Suppressor macrophage treated with lipopolysaccharide for 1 hour (primary cell): ENCODE measurements at places on chromosomes 7 and 10.

DNA sequence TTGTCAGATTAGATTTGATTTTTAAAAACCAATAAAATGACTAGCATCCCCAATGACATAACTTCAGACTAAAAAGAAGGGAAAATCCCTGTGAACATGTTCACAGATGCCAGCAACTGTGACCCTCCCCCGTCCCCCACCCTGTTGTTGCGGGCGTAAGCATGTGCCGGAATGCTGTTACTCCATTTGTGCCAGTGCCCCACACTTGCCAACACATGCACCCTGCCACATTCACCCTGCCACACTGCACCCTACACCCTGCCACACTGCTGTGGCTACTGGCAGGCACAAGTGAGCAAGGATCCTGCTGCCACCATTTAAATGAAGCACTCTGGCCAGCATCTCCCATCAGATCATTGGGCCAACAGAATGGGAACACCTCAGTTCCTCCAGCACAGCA lies 540.2 kb downstream of the GRID1 start:
- DNase-seq: no peak

GRCh38 chr7:149240637-149241036 lies 1.2 kb downstream of the ZNF212 start:
- DNase-seq: no peak

- DNase-seq: no peak
Observed at GRCh38 chr10:124533266-124533665, 71.6 kb downstream of the LHPP start.

DNA sequence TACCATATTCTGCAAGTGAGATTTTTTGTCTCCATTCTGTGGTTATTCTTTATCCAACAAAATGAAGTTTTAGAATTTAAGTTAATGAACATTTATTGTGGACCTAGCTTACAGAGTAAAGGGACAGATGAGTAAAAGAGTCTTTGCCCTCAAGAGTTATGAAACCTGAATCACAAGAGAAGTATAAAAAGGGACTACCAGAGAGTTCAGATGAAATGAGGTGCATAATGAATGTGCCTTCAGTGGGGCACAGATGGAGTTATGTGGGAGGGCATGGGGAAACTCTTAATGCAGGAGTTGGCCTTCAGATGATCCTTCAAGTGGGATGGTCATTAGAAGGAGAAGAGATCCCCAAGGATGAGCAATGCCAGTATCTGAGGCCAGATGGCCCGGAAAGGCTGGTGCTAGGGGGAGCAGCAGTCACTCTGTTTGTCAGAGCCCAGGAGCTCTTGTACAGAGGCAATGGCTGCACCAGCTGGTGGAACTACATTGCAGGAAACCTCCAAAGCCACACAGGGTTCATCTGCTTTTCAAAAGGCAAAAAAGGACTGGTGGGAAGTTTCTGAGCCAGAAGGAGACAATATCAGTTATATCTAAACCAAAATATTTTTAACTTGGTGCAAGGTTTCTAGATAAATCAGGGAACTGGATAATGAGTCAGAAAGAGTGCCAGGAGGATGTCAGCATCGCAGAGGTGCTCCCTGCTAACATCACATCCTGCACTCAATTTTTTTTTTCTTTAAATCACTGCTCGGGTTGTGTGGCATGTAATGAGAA lies 162.0 kb downstream of the KLF6 start:
- no peak for DNase-seq
